ENCODE measurements at places on chromosomes 16 and 17.

GRCh38 chr17:15920758-15921239, 24.1 kb upstream of the ADORA2B start:
- DNase-seq, result peak; percentile 15

DNA sequence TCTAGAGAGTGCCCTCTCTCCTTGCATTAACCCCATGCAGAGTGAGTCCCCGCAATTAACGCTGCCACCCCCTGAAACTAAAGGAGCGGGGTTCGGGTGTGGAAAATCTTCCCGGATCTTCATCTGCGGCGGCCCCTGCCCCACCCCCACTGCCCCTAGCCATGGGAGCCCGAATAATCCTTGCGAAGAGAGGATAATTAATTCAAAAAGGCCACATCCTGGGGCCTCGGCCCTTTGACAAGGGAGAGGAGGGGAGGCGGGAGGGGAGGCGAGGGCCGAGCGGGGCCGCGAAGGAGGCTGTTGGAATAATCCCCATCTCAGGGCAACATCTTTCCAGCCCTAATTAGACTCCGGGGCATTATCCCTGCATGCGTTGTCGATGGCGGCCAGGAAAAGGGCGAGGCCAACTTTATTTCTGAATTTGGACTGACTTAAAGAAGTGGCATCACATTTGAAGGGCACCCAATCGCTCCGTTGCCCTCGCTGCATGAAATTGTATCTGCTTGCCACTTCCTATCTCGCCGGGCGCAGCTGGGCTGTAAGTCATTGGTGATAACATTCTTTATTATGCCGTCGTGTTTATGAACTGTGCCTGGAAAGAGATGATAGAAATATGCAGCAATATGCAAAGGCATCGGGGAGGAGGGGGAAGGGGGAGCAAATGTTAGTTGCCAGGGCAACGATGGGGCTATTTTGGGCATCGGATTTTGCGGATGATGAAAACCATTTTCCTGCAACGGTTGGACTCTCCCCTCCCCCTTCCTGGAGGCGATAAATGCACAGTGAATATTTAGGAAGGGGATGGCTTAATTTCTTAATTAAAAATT, 387.1 kb upstream of the TNRC6C start:
- DNase-seq, result no peak

- no peak for DNase-seq
These were observed 9.8 kb downstream of the PHB1 start for GRCh38 chr17:49404906-49405305.

- no peak for DNase-seq
These were observed 16.6 kb upstream of the VWA3A start for GRCh38 chr16:22075776-22076175.

GRCh38 chr17:74567397-74567796, at the start of gene CD300H:
Gene CD300H (minus strand): TSS chr17:74567509.
- no peak for DNase-seq

DNA sequence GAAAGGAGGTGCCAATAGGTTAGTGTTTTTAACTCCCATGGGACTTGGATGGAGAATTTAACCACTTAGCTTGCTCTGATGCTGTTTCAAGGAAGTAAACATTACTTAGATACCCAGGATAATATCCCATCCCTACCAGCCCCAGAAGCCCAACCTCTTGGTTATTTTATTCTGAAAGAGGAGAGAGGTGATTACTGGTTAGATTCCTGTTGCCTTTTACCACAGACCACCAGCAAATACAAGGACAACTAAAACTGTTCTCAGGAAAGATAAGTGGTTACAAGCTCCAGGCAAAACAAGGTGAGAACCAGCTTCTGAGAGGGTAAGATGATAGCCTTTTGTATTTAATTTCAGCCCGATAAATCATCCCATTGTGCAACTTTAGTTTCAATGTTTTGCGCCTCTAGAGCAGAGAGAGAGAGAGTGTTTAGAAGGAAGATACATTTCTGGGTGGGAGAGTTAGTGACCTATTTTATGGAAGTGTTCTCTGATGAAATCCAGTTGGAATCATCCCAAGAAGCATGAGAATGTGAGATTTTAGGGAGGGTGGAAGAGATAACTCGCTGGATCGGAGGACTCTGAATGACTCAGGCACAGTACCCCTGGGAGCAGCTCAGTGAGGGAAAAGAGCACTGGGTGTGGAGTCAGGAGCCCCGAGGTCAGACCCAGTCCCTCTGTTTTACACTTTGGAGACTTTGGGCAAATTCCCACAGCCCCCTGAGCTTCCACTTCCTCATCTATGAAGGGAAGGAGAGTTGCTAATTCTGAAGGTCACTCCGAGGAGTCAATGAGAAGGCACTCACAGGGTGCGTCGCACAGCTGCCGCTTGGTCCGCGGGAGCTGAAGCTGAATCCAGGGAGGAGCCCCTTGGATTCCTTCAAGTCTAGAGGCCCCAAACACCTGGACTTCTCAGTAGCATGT, 12.1 kb downstream of the GLP2R start:
- DNase-seq, result no peak

- no peak for DNase-seq
These were observed 60.4 kb downstream of the MYOCD start for GRCh38 chr17:12726131-12726530.

DNA sequence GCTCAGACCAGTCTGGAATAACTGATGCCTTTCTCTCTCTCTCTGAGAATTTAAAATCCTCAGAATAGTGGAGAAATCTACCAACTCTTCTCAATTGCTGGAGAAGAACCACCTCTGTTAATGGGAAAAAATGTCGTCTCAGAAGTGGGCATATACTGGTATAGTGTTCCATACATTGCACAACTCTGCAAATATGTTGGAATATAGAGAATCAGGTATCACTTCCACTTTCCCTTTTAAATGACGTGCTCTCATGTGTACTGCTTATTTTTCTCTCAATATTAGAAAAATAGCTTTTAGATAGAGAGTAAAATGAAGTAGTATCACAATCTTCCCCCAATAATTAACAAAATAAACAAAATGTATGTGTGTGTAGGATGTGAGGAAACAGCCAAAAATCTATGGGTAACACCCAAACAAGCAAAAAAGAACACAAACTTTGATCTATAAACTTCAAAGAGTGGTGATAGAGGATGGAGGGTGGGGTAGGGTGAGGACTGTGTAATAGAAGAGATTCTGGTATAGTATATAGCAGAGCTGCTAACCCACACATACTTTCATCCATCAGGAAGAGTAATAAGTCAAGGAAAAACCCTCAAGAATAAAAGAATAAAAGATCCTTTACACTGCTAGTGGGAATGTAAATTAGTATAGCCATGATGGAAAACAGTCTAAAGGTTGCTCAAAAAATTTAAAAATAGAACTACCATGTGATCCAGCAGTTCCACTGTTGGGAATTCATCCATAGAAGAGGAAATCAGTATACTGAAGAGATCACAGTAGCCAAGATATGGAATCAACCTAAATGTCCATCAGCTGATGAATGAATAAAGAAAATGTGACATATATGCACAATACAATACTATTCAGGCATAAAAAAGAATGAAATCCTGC, 46.9 kb downstream of the NFATC3 start:
- no peak for DNase-seq

DNA sequence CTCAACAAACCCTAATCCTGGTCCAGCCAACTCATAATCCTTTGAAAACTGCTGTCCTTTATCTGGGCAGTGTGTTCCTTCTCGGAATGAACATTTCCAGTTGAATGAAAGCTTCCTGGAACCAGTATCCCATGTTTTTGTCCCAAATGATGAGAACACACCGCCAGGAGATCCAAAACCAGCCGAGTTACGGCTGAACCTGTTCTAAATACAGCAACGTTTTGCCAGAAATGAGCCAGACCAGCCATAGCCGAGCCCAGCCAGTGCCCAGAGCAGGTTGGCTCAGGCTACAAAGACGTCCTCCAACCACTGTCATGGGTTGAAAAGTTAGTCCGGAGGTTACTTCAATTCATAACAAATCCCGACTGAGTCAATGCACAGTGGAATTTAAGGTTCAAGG, 67.6 kb upstream of the FOXF1 start:
- DNase-seq, result no peak

DNA sequence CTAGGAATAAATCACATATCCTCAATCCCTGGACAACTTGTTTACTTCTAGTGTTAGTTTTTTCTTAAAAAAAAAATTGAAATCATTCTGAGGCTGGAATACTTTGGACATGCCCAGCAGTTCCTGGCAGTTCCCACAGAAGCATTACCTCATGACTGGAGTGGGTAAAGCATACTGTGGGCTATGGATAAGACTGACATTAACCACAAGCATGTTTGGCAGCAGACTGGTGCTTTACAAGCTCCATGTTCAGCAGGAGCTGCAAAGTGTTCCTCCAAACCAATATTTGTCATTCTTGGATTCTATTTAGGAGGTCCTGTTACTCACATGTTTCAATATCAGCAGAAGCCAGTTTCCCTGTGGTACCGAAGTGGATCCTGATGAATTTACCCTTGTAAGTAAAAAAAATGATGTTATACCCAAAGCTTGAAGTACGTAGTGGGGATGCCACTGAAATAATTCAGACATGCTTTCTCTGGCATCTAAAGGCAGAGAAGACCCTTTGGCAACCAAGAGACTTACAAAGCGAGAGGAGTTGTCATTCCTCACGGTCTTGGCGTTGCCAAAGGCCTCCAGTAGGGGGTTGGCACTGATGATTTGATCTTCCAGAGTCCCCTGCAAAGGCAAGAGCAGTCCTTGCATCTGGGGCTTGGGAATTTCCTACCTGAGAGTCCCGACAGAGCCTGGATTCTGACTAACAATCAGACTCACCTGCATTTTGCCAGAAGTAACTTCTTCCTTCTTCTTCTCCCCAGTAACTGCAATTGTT, 4.9 kb downstream of the MYH1 start:
- DNase-seq, result no peak

GRCh38 chr16:84237994-84238750, 1.6 kb downstream of the KCNG4 start:
- no peak for DNase-seq
